ENCODE measurements at places on chromosomes 3 and 15.

GRCh38 chr3:185423178-185423577 is 60.2 kb downstream of the MAP3K13 start:
- DNase-seq, result no peak

GRCh38 chr15:88400084-88400483 is 67.1 kb downstream of the MRPL46 start:
- no peak for DNase-seq

DNA sequence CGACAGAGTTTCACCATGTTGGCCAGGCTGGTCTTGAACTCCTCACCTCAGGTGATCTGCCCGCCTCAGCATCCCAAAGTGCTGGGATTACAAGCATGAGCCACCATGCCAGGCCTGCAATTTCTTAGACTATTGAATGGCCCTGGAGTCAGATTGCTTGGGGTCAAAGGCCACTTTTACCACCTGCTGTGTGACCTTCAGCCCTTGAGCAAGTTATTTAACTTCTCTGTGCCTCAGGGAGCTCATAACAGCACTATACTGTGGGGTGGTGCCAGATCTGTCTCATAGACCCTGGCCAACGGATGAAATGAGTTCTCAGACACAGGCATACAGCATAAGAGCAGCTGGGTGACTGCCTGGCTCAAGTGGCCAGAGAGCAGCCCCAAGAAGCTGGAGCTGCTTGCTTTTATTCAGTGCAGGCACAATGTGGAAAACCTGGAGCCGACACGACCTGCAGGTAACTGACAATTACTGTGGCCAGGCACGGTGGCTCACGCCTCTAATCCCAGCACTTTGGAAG is 44.9 kb upstream of the FURIN start:
- DNase-seq, result no peak

DNA sequence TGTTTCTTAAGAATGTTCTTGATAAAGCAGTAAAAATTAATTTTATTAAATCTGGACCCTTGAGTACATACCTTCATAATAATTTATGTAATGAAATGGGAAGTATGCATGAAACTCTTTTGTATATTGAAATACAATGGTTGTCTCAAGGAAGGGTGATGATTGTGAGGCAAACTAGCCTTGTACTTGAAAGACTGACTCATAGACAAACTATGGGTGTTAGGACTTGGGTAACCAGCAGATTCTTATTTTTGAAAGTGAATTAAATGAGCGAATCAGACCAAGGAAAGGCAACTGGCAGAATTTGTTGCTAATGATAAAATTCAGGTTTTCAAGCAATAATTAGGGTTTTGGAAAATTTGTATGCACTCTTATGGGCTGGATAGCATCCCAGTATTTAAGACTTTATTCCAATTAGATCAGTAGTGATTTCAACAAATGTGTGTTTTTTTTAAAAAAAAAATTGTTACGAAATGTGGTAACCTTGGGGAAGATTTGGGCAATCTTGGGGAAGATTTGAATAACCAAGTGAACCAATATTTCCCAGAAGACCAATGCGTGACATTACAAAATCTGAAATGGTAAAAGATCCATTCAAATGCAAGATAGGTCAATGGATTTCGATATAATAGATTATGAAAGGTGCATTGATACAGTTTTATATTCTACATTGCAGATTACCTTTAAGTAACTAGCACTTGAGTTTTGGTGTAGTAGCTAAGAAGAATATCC is 42.0 kb downstream of the ATP2C1 start:
- no peak for DNase-seq

GRCh38 chr15:39250460-39251186 is 330.3 kb upstream of the THBS1 start:
- no peak for DNase-seq

DNA sequence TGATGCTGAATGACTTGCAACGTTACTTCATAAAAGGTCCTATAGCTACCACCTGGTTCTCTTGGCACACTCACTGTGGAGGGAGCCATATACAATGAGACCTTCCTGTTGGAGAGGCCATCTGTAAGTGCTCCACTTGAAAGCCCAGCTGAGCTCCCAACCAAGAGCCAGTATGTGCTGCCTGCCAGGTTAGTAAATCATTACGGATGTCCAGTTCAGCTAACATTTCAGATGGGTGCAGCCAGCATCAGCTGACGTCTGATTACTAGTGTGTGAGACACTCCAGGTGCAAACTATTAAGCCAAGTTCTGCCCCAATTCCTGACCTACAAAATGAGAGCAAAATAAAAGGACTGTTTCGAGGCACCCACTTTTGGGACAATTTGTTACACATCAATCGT is 274.4 kb upstream of the ROBO2 start:
- no peak for DNase-seq

DNA sequence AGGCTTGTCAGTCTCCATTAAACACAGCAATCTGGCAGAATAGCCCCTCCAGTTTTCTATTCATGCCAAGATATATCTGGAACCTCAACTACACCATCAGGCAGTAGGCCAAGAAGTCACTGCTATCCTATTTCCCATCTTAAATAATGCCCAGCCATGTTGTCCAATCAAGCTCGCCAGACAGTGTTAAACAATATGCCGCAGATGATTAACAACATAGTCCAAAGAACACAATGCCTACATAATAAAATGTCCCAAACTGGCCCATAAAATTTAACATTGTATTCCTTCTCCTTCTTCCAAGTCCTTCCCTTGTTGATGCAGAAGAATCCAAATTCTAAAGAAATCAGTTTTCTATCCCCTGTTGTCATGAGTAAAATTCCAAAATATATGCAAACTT is 427.4 kb upstream of the PPP2R3A start:
- DNase-seq, result no peak

- DNase-seq, result no peak
Measured at GRCh38 chr15:92631721-92632120, 23.9 kb downstream of the FAM174B start.

GRCh38 chr3:52218937-52219650 is 6.4 kb downstream of the TLR9 start:
- no peak for DNase-seq

- no peak for DNase-seq
Measured at GRCh38 chr15:69540622-69541021, 88.0 kb downstream of the RPLP1 start.

- DNase-seq, result no peak
Measured at GRCh38 chr3:191702121-191702520, 241.2 kb downstream of the PYDC2 start.

- no peak for DNase-seq
Measured at GRCh38 chr15:61715082-61715481, 345.2 kb downstream of the VPS13C start.

DNA sequence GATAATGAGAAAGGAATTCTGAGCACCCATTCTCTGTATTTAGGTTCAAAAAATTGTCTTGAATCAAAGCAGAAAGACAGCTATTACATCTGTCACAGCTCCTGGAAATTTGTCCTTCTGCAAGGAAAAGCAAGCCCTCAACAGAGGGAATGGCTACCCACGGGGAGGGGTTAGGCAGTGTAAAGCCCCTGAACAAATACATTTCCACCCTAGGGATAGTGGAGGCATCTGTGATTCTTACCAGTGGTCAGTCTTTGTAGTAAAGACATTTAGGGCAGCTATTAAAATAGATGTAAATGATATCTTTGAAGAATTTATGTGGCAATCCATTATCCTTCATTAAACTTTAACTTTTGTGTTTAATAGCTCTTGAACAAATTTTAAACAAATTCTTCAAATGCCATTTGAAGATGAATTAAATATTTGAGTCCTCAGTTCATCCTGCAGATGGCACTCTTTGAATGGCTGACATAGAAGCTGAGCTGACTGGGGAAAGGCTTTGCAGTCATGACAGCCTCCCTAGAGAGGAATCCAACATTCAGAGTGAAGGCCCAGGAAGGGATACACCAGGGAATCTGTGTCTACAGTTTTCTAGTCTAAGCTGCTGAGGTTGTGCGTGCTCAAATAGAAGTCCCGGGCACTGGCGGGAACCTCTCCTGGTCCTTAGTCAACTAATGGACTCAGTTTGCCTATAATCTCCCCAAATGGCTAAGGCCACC is 359.7 kb upstream of the ROPN1 start:
- peak; percentile 11 for DNase-seq

DNA sequence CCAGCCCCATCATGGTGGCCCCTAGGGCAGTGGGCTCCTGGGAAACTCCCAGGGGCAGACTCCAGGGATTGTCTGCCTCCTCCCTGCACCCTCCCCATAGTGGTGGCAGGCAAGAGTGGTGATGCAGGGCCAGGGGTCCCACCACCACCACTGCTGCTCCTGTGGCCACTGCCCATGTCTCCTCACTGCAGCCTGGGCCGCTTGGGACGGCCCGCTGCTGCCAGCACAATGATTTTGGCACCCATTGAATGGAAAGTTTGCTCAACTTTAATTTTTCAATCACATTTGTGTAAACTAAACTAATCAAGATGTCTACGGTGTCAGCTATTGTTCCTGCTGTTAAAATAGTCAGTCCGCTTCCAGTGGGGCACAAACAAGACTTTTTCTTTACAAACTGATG is 92.1 kb upstream of the TNFSF10 start:
- no peak for DNase-seq

- no peak for DNase-seq
Measured at GRCh38 chr3:170513642-170514041, 72.2 kb downstream of the SLC7A14 start.

GRCh38 chr3:117618462-117618861 is 908.9 kb downstream of the TUSC7 start:
- no peak for DNase-seq

DNA sequence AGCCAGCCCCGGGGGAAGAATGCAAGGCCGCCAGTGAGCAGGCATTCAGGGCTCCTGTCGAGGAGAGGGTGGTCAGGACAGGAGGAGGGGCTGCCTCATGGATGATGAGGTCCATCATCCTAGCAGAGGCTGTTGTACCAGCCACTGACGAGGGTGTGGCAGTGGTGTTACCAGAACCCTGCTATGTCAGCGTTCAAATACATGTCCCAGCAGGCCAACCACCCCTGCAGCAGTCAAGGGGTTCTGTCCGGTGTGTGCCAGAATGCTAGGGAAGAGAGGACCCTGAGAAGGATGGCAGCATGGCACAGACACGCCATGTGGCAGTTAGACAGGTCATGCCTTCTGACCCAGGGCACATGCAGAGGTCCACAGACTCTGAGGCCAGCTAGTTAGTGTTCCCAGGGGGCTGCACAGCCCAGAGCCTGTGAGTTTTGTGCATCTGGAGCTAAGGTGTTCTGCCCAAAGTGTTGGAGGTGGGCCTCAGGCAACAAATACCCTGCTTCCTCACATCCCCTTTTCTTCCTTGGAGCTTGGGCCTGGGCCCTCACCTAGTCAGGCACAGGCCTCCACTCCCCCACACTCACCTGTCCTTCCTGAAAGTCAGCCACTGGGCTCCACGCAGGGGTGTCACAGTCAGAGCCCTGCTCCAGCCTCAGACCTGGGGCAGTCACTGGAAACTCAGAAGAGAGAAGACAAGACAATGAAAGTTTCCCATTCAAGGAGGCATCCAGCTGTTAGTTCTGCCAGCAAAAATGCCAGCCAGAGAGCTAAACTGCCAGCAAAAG is 7.8 kb downstream of the PAK6 start:
- no peak for DNase-seq

DNA sequence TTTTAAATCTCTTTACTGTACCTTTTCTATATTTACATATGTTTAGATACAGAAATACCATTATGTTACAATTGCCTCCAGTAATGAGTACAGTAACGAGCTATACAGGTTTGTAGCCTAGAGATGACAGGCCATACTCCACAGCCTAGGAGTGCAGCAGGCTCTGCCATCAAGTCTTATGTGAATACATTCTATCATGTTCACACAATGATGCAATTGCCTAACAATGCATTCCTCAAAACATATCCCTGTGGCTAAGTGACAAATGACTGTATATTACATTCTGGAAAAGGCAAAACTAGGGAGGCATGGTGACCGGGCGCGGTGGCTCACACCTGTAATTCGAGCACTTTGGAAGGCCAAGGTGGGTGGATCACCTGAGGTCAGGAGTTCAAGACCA is 192.4 kb upstream of the IGF1R start:
- no peak for DNase-seq

DNA sequence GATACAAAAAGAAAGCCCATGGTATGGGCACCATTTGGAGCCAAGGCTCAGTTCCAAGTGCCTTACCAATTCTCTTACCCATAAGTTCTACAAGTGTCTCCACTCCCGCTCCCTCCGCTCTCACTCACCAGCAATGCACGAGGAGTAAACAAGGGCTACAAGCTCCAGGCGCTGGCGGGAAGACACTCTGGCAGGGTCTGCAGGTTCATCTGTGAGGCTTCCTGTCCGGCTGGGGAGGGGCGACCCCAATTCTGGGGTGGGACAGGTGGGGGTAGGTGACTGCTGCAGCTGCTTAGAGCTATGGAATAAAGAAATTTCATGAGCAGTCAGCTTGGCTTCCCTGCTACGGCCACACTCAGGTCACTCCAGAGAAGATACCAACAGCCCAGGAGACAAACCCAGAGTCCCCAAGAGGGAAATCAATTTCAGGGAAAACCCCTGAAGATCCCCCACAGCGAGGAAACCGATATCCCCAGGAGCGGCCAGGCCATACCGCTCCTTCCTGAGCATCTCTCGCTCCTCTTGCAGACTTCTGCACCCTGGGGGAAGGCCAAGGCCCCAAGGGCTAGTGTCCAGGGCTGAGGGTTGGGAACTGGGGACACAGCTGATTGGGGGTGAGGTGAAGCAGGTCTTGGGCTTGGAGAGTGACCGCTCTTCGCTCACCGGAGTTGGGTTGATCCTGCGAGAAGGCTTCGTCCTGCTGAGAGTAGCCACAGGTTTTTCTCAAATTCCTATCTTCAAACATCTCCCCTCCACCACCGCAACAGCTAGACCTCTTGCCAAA is 1.4 kb downstream of the CDAN1 start:
- no peak for DNase-seq

GRCh38 chr3:123791417-123791816 is 92.7 kb downstream of the MYLK start:
- no peak for DNase-seq

GRCh38 chr3:42533161-42533897 is 30.9 kb downstream of the VIPR1 start:
- DNase-seq, result no peak

GRCh38 chr3:151918253-151919029 is 45.0 kb downstream of the SUCNR1 start:
- DNase-seq, result peak; percentile 5

DNA sequence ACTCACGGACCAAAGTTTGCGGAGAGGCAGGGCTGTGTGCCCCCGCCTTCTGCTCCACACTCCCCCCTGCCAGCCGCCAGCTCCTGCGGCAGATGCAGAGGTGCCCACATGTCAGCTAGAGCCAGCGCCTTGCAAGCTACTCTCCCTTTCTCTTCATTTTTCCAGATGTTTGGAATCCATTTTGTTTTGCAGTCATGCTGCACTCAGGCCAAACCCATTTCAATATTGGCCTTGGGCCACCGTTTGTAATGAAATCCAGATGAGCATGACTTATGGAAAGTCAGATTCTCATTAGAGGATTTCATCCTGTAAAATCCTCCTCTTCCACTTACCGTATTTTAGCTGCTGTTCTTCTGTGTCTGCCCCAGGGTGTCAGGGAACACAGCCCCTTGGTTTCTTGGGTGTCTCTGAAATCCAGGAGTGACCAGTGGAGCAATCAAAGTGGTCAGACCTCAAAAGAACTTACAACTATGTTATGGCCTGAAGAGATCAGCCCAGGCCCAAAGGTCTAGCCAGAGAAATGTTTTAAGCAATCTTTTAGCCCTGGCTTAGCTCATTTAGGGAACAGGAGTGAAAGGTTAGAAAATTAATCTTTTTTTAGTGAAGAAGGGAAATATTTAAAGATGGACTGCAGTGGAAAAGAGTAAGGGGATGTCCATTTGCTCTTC is 65.8 kb downstream of the AAGAB start:
- DNase-seq, result no peak

Measured in GM18507 (cell line).